Bronchus fibroblast of lung (primary cell): ENCODE measurements at places on chromosomes 2 and 18. TPM values are rescaled to one million over a fixed set of nuclear protein-coding genes. Genes with fewer than 3 reads are reported as not detected.

Gene ZNF2
- 2.5 and 2.7 TPM in 2 replicates for total RNA-seq

Gene SPDYA
- total RNA-seq: 0.15 and 0.17 TPM in 2 replicates

Gene IL37
- not detected in 2 replicates for total RNA-seq

Gene SIX3
- not detected in 2 replicates for total RNA-seq

Gene PMS1
- total RNA-seq: 11.6 and 16.0 TPM in 2 replicates

Gene TUBB8B
- not detected in 2 replicates for total RNA-seq

Gene PIEZO2
- 1.3 and 1.8 TPM in 2 replicates for total RNA-seq

Gene ACADL
- total RNA-seq: under 0.01 TPM in 1 of 2 replicates, not detected in the other

Gene DSG4
- not detected in 2 replicates for total RNA-seq

Gene CPS1
- total RNA-seq: 11.0 and 18.5 TPM in 2 replicates

Gene ASPRV1
- 0.34 TPM in 1 of 2 replicates, not detected in the other for total RNA-seq

Gene FAM210A
- 6.6 and 7.9 TPM in 2 replicates for total RNA-seq

Gene CREB1
- 24.5 and 26.9 TPM in 2 replicates for total RNA-seq

Gene MDH1B
- 0.34 and 0.45 TPM in 2 replicates for total RNA-seq

Gene KHK
- total RNA-seq: 3.2 and 3.6 TPM in 2 replicates
